ENCODE measurements at places on chromosomes 6 and 20.

- DNase-seq: no peak
Measured at GRCh38 chr6:122779667-122780066, at the start of gene FABP7. Gene FABP7, plus strand, starts transcription at chr6:122779716. Its CDS starts 79 bp downstream, at chr6:122779795.

- no peak for DNase-seq
Measured at GRCh38 chr6:93827728-93828127, 408.4 kb upstream of the EPHA7 start.

- DNase-seq: no peak
Measured at GRCh38 chr20:50194831-50195523, 4.3 kb downstream of the CEBPB start.

- peak; percentile 49 for DNase-seq
Measured at GRCh38 chr6:135183002-135183531, 2.0 kb downstream of the MYB start.

DNA sequence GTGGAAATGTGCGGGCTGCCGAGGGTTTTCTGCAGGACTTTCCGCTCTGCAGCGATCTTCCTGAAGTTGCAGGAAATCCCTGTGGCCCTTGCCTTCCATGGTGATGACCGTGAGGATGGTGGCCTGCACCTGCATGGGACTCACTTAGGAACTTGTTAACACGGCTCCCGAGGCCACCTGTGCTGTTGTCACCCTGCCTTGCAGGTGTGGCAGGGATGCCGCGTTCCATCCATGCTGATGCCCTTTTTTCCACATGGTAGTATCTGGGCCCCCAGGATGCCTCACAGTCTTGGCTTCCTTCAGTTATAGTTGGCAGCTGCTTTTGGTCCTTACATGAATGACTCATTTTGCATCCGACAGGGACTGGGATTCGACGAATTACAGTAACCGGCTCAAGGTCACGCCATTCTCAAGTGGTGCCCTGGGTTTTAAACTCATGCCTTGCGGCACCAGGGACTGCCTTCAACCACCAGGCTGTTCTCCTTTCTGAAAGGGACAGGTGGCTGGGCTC, 37.2 kb downstream of the SYNJ2 start:
- DNase-seq: no peak

GRCh38 chr20:48154040-48154765, 368.9 kb upstream of the SULF2 start:
- DNase-seq: no peak

DNA sequence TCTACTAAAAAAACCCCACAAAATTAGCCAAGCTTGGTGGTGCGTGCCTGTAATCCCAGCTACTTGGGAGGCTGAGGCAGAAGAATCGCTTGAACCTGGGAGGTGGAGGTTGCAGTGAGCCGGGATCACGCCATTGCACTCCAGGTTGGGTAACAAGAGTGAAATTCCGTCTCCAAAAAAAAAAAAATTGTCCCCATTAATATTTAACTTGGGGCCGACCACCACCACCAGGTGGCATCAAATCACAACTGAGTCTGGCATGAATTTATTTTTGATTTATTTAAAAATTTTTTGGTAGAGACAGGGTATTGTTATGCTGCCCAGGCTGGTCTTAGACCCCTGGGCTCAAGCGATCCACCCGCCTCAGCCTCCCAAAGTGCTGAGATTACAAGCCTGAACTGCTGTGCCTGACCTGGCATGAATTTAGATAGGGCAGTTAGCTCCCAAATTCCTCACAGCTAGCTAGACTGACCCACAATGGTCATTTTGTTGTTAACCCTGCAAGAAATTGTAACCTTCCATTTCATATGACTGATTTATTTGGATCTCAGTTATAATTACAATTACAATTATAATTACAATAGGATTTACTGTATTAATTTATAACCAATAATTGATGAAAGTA, 17.1 kb upstream of the BEND3 start:
- peak; percentile 40 for DNase-seq

DNA sequence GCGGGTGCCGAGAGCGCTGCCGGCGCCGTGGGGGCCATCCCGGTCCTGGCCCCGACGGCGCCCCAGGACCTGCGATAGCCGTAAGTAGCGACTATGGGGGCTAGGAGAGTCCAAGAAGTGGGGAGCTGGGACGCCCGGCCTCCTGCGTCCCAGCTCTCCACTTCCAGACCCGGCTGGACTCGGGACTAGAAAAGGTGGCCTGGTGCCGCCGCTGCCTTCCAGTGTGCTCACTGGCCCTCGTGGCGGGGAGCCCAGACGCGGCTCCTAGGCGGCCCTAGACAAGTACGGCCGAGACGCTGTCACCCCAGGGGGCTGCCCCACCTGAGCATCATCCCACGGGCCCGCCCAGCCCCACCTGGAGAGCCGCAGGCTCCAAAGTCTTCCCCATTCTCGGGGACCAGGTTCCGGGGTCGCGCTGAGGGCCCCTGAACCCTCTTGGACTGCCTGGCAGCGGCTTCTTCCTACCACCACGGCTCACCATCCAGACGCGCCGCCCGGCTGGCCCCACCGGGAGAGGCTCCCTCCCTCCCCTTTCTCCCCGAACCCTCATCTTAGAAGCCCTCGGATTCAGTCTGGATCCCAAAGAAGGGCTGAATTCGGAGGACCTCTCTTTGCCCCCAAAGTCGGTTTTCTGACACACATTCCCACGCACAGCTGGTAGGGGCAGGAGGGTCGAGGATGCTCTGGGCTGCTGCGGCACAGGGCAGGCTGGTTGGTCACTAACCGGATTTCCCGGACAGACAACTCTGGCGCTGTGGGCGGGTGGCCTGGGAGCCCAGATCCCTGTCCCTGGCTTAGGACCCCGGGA, 870 bp upstream of the MDFI start:
- DNase-seq: no peak

DNA sequence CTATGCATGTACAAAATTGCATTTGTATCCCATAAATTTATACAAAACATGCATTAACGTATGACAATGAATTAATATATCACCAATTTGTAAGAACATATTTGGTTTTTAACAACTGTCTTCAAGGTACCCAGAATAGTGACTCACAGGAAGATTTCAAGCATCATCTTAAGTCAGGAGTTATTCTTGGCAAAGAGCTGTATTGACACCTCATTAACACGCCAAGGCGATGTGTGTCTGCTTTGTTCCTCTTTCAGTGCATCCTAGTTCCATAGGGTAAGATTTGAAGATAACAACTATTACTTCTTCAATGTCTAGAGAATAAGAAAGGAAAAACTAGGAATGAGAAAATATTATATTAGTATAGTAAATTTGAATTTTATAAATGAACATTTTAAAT, 35.8 kb upstream of the TPD52L1 start:
- no peak for DNase-seq

DNA sequence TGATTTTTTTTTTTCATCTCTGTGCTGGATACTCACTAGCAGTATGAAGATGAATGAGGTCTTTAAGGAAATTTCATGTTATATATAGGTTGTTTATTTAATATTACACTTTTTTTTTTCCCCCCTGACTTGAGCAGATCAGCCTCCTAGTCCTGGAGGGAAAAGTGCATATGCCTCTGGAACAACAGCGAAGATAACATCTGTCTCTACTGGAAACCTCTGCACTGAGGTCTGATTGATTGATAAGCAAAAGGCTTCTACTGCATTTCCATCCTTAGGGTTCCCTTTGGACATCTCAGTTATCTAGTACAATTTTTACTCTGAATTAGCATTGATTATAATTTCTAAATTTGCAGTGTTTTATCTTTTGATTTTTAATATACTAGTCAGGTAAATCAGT, 49.8 kb upstream of the KIF25 start:
- DNase-seq: no peak

GRCh38 chr6:71139249-71139648, 149.4 kb upstream of the OGFRL1 start:
- DNase-seq: no peak

DNA sequence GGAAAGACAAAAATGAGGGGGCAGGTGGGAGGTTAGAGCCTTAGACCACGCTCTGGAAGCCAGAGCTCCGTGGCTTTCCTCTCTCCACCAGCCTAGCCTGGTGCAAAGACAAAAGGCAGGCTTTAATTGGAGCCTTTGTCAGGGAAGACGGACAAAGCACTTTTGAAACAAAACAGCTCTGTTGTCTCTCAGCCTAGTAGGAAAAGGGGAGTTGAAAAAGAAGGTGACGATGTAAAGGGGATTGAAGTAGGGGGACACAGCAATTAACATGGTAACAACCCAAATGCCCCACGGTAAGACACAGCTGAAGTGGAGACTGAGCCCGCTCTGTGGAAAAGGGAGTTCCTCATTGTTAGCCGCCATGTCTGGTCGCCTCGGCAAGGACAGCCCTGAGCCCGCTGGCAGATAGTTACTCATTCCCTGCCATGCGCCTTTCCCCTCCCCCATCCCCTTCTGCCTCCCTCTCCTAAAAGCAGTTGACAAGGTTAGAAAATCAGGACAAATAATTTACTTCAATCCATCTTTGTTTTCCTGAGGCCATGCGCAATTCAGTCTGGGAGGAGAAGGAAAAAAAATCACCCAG, 93.0 kb downstream of the TCP11 start:
- DNase-seq: no peak

DNA sequence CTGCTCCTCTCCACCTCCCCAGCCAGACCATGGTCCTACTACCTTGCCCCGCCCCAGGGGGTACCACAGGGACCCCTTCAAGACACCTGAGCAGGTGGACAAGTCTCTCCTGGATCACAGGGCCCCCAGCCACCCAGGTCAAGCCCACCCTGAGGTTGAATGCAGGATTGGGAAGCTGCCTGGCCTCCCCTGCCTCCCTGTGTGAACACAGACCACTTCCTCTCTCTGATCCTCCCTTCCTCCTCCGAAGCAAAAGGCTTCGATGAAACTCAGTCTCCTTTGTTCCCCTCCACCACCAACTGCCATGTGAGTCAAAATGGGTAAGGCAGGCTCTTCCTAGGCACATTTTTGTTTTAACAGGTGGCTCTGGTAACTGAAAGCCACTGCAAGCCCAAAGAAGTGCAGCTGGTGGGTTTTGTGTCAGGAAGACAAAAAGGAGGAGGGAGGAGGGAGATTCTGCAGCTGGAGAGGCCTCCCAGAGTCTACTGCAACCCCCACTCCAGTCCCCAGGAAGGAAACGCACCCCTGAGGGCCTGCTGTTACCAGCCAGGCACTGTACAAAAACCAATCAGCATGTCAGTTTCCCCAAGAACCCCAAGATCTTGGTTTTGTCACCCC, 5.4 kb downstream of the ADA start:
- no peak for DNase-seq

DNA sequence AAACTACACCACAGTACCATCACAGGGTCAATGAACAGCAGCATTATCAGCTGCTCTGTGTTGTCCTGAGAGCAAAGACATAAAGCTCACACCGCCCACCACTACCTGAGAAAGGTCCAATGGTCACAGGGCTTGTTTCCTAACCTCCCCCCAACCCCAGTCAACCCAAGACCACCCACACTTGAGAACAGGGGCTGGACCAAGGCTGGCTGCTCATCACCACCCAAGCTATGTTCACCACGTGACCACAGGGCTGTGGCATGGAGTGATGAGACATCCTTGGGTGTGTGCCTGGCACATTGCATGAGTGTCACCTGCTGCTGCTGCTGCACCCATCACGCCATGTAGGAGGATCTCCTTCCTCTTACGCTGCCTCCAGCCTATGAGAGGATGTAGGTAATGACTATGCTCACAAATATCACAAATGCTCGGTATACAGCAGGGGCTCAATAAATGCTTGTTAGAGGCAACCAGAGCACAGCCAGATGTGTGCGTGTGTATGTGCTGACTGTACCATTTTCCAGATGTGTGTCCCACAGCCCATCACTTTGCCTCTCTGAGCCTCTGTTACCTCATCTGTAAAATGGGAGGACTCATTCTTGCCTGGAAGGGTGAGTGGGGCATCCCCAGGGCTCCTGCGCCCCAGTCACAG, 23.3 kb upstream of the SIRPA start:
- DNase-seq: no peak

DNA sequence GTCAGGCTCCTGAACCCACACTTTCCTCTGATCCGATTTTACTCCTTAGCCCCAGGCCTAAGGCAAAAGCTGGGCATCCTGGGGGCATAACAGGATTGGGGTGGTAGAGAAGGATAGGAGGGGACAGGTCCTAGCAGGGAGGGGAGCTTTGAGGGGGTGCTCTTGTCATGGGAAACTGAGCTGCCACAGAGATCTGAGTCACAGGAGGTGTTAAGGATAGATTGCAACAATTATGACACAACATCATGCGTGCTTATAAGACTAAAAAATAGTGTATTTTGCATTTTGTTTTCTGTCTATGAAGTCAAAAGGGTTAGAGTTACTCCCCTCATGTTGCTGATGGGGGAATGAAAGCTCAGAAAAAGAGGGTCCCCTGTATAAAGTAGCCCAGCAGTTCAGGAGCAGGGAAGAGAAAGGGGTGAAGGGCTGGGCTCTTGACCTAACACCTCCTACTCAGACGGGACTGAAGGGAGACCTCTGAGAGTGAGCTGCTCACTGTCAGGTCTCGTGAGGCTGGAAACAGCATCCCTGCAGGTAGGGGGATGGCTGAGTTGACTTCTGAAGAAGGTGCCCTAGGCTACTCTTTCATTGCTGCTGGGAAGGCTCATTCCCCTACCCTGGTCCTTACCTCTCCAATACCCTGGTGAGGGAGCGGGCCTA, 2.0 kb downstream of the GLP1R start:
- DNase-seq: no peak

- no peak for DNase-seq
Measured at GRCh38 chr20:38209054-38209675, 44.1 kb upstream of the TGM2 start.

GRCh38 chr20:48492015-48492714, 335.6 kb downstream of the PREX1 start:
- DNase-seq: no peak

DNA sequence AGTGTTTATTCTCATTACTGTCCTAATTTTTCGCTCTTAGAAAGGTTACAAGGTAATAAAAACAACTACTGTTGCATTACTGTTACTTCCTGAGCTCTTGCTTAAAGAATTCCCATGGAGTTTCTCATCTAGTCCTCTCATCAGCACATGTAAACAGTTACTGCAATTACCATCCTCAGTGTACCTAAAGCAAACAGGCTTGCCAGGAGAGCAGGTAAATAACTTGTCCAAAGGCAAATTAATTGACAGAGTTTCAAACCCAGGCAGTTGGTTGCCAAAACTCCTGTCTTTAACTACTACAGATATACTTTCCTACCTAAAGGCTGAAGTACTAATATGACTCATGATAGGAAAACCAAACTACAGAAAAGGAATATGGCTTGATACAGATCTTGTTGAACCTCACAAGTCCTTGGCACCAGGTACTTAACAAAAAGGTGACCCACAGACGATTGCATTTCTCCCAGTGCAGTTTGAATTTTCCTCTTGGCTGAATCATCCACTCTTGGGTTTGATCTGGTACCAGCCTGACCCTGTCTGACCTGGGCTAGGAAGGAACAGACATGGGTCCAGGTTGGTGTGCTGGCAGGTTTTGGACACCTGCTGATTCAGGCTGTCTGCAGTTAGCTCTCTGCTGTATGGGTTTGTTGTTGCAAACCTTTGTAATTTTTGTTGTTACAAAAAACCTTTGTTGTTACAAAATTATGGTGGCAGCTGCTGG, 153.0 kb downstream of the CFAP61 start:
- no peak for DNase-seq

DNA sequence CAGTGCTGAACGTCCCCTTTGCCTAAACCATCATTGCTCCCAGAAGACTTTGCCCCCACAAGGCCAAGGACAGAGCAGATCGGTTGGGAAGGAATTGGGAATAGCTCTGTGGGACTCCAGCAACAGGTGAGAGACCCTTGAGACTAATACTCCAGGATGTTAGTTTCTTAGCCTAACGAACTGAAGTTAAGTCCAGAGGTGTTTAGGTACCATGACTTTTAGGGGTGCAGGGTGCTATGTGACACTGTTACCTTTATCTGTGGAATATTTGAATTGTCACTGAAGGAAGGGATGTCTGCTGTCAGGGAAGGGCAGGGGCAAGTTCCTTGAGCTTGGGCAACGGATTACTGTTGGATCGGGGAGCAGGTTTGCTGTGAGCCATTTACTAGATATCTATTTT, 1.9 kb downstream of the BLCAP start:
- DNase-seq: no peak

- DNase-seq: no peak
Measured at GRCh38 chr6:114592506-114592905, 249.7 kb upstream of the HS3ST5 start.
